Stimulated activated CD8-positive, alpha-beta memory T cell treated with anti-CD3 and anti-CD28 coated beads, Interleukin-4, amount 100 ng/mL, for 4 hours (primary cell): ENCODE measurements at places on chromosomes 5 and 9.

- no peak for DNase-seq
Measured at GRCh38 chr9:112218908-112219307, 43.8 kb upstream of the SUSD1 start.

- DNase-seq, result no peak
Measured at GRCh38 chr5:39302472-39302871, 61.8 kb downstream of the C9 start.

DNA sequence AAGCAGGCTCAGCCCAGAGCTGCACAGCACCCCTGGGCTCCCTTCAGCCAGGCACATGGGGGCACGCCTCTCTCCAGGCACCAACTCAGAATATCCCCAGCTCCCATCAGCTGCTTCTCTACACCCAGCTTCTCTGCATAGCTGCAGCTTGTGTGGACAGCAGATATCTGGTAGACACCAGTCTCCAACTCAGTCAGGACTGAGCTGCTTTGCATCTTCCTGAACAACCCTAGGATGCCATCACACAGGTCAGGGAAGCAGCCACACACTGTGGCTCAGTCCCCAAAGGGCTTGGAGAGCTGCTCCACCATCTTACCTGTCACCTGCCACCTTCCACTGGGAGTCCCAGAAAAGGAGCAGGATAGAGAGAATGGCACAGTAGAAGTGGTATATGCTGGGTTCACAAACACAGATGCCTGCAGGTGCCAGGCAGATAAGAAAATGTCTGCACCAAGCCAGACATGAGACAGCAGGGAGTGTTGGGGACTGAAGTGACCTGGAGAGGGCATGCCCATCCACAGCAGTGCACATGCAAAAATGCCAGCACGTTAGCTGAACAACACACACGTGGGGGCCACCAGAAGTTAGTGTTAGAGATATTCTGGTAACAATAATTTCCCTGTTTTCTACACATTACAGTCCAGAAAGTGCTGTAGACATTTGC, 42.0 kb downstream of the THBS4 start:
- DNase-seq, result no peak

DNA sequence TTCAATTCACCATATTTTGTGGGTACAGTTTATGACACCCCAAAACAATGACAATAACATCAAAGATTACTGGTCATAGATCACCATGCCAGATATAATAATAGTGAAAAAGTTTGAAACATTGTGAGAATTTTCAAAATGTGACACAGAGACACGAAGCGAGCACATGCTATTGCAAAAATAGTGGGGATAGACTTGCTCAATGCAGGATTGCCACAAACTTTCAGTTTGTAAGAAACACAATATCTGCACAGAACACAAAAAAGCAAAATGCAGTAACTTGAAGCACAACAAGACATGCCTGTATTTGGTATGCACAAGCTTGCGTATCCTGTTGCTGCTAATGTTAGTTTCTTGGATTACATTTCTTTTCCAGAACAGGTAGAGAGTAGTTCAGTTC, 35.8 kb downstream of the ARHGEF28 start:
- DNase-seq, result no peak

DNA sequence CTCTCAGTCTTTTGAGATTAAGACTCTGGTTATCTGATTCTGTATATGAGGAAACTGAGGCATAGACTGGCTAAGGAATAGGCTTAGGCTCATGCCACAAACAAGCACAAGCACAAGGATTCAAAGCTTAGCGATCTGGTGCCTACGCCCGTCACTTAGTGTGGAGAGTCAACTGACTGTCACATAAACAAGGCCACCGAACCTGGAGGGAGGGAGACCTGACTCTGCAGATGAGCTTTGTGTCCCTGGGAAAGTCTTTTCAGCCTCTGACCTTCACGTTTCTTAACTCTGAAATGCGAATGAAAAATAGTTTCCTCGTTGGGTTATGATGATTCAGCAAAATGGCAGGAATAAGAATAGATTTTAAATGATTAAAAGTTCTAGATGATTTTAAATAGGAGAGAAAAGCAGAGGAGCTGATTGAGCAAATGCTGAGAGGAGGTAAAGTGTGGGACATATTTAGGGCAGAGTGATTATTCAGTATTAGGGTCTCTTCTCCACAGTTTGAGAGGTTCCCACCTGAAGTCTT, 135.4 kb downstream of the GRIA1 start:
- DNase-seq, result no peak

DNA sequence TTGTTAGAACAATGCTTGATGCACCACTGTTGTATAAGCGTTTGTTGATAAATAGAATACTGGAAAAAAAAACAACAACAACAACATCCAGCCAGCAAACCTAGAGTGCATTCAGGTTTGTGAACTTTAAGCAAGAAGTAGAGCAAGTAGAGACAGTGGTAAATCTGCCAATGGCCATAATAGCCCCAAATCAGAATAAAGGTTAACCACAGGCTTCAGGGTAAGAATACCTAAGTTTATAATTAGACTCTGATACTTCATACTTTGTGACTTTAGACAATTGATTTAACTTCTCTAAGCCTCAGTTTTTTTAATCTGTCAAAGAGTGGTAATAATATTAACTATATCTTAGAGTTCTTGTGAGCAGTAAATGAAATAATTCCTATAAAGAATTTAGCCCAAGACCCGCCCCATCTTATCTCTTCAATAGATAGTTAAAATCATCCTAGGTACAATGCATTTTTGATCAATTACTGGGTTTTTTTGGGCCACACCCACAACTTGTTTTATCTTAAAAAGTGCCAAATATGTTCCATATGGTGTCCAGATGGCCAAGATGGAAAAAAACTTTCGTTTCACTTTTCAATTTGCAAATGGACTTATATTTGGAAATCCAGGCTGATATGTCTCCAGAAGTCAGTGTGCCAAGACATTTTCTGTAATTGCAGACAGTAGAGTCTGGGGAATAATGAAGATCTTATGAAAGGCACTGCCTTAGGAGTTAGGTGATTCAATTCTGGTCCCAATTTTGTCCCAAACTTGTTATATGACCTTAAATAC, 24.5 kb upstream of the DPYSL3 start:
- no peak for DNase-seq

DNA sequence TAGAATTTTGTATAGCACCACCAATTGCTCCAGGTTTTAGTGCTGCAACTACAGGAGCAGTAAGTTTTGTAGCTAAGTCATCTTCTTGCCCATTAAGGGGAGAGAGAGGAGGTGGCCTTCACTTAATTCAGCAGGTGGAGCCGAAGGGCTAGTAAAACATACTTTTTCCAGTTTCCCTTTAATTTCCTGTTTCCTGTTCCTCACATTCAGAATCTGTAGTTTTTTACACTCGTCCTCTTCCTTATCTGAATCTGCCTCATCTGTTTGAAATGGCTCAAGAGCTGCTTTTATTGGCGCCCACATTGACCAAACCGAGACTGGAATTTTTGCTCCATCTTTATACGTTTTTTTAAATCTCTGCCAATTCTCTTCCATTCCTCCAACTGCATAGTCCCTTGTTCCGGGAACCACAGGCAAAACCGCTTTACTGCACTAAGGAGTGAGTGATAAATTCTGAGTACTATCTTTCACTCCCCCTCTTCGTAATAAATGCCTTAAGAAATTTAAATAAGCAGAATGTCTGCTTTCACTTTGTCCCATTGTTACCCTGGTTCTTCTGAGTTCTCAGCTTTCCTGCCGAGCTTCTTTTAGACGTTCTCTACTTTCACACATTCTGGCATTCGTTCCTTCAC, 133.9 kb downstream of the DROSHA start:
- no peak for DNase-seq

DNA sequence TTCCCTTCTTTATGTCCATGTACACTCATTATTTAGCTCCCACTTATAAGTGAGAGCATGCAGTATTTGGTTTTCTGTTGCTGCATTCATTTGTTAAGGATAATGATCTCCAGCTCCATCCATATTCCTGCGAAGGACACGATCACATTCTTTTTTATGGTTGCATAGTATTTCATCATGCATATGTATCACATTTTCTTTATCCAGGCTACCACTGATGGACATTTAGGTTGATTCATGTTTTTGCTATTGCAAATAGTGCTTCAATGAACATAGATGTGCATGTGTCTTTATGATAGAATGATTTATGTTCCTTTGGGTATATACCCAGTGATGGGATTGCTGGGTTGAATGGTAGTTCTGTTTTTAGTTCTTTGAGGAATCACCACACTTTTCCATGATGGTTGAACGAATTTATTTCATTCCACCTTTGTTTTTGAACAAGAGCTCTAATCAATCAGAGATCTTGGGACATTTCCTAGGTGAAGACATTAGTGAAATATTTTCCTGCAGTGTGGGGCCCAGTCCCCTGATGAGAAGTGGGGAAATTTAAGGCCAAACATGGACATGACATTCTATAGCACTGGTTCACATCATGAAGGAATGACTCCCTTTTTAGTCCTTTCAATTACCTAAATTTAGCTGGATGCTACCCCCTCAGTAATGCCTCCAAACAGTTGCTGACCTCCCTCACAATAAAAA, 7.1 kb upstream of the TEX48 start:
- DNase-seq, result no peak

- DNase-seq, result no peak
Measured at GRCh38 chr5:65075623-65076250, 307.0 kb downstream of the CWC27 start.

GRCh38 chr5:43396762-43397304, 15.4 kb downstream of the CCL28 start:
- peak; percentile 5 for DNase-seq

GRCh38 chr9:136754626-136755301, 3.3 kb downstream of the LCN8 start:
- DNase-seq, result no peak

DNA sequence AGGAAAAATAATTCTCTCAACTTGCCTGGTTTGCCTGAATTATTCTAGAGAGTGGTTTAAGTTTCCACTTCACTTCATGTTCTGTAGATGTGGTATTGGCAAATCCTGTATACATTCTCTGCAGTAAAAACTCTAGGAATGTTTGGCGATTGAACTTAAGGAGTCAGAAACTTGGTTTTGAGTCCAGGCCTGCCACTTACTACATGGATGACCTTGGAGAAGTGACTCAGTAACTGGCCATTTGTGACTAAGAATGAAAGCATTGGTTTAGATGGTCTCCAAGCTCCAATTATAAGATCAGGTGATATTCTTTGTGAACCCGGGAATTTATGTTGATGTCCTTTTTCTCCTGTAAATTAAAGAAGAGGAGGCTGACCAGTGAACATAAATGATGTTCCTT, 233.8 kb downstream of the GAS1 start:
- no peak for DNase-seq

DNA sequence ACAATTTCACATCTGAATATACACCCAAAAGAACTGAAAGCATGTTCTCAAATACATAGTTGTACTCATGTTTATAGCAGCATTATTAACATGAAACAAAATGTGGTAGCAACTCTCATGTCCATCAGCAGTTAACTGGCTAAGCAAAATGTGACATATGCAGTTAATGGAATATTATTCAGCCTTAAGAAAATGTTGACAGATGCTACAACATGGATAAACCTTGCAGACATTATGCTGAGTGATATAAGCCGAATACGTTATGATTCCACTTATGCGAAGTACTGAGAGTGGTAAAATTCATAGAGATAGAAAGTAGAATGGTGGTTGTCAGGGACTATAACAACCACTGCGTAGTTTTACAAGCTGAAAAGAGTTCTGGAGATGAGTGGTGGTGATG, 1469.0 kb upstream of the ACO1 start:
- no peak for DNase-seq

GRCh38 chr5:54884195-54884536, 101.2 kb downstream of the ESM1 start:
- DNase-seq, result no peak

GRCh38 chr9:114059047-114059803, 18.9 kb downstream of the AMBP start:
- no peak for DNase-seq

GRCh38 chr5:126454535-126454934, 31.3 kb downstream of the GRAMD2B start:
- DNase-seq, result no peak

GRCh38 chr5:38666668-38667498, 110.4 kb upstream of the LIFR start:
- DNase-seq, result no peak

GRCh38 chr9:97636903-97637302, 3.3 kb downstream of the NCBP1 start:
- DNase-seq, result no peak
